ENCODE measurements at places on chromosomes 7 and 10. TPM values are rescaled to one million over a fixed set of nuclear protein-coding genes. Genes with fewer than 3 reads are reported as not detected.
A peak's percentile ranks its signal among the peaks of the same experiment; 100 is the strongest.

- no peaks in the 10 kb centered on the region for H3K4me1 ChIP-seq
- DNase-seq: no peak
- H3K4me3 ChIP-seq: no peak overlapping the region
- H3K27me3 ChIP-seq: no peaks in the 10 kb centered on the region
Observed at GRCh38 chr10:485776-486175, 203.7 kb downstream of the DIP2C start.

GRCh38 chr10:98074315-98074911 lies 44.0 kb upstream of the CRTAC1 start:
- no peaks in the 10 kb centered on the region for H3K36me3 ChIP-seq
- no peak overlapping the region for H3K27ac ChIP-seq
- no peaks in the 10 kb centered on the region for H3K4me1 ChIP-seq
- DNase-seq: peak; percentile 44

DNA sequence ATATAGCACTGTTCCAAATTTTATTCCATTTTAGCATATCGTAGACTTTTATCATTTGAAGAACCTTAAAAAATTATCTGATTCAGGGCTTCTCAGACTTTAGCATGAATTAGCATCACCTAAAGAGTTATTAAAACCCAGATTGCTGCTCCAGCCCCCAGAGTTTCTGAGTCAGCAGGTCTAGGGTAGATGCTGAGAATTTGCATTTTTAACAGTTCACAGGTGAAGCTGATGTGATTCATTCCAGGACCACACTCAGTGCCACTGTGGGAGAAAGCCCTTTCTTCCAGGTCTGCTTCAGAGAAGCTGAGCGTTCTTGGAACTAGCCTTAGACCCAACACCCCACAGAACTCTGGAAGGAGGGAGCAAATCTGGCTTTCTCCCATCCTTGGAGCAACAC lies 174.1 kb upstream of the YAE1 start:
- H3K36me3 ChIP-seq: no peaks in the 10 kb centered on the region
- H3K4me3 ChIP-seq: no peak overlapping the region
- H3K27ac ChIP-seq: no peak overlapping the region
- H3K4me1 ChIP-seq: no peaks in the 10 kb centered on the region

DNA sequence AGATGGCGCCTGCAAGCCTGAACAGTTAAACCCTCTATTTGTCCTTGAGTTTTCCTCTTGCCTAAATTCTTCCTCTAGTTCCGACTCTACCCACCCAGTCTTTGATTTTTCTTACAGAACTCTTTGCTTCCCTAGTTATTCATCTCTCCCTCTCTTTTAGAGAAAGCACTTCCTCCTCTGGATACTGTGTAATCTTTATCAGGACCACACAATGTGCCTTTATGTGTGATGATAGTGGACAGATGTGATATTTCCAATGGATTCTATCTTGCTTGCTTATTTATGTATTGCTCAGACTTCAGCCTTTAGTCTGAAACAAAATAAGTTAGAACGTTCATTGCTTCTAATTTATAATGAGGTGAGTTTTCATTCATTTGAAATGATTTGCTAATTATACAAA lies 79.5 kb upstream of the CAV2 start:
- no peak for DNase-seq
- H3K4me1 ChIP-seq: no peaks in the 10 kb centered on the region
- no peak overlapping the region for H3K4me3 ChIP-seq

GRCh38 chr10:35225204-35225603 lies 98.6 kb downstream of the CREM start:
- DNase-seq: no peak
- H3K36me3 ChIP-seq: no peaks in the 10 kb centered on the region
- no peak overlapping the region for H3K27ac ChIP-seq
- no peaks in the 10 kb centered on the region for H3K27me3 ChIP-seq

- H3K27ac ChIP-seq: no peak overlapping the region
- H3K36me3 ChIP-seq: no peaks in the 10 kb centered on the region
- H3K27me3 ChIP-seq: peaks cover 23% of the 10 kb centered on the region
- no peak for DNase-seq
Observed at GRCh38 chr7:141076377-141076776, 2.5 kb downstream of the TMEM178B start.

DNA sequence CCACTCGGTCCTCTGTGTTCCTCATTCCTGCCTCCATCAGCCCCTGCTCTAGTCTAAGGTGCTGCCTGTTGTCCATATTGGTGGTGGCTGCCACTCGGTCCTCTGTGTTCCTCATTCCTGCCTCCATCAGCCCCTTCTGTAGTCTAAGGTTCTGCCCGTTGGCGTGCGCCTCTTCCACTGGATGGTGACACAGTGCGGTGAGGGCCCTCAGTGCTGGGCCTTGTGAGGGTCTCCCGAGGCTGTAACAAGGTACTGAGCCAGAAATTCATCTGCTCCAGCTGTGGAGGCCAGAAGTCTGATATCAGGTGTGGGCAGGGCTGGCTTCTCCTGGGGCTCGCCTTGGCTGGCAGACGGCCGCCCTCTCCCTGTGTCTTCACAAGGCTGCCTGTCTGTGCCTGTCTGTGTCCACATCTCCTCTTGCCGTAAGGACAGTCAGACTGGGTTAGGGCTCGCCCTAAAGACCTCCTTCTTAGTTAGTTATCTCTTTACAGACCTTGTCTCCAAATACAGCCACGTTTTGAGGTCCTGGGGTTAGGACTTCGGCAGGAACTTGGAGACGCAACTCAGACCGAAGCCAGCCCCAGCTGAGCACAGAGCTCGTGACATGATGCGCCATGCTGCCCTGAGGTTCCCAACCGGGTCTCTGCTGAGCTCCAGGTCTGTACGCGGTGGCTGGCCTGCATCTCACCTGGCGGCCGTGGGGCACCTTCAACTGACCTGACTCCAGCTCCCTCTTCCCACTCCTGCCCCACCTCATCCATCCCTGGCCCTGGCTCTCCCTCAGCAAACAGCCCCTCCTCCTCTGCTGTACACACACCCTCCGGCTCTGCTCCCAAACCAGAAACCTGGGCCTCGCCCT lies 181.4 kb upstream of the SHH start:
- H3K4me3 ChIP-seq: no peak overlapping the region
- H3K36me3 ChIP-seq: no peaks in the 10 kb centered on the region
- peaks cover 8% of the 10 kb centered on the region for H3K27me3 ChIP-seq
- peaks cover 65% of the 10 kb centered on the region for H3K4me1 ChIP-seq
- H3K27ac ChIP-seq: peak overlapping the region; percentile 86

GRCh38 chr7:49022448-49022847 lies 98.1 kb downstream of the CDC14C start:
- H3K4me3 ChIP-seq: no peak overlapping the region
- no peak overlapping the region for H3K27ac ChIP-seq
- no peaks in the 10 kb centered on the region for H3K4me1 ChIP-seq

GRCh38 chr7:129773871-129774270 lies 162.4 kb downstream of the NRF1 start:
- H3K36me3 ChIP-seq: no peaks in the 10 kb centered on the region
- peaks cover 10% of the 10 kb centered on the region for H3K4me1 ChIP-seq
- no peak overlapping the region for H3K4me3 ChIP-seq
- DNase-seq: no peak
- H3K27ac ChIP-seq: no peak overlapping the region
- H3K27me3 ChIP-seq: peaks cover 25% of the 10 kb centered on the region

- no peaks in the 10 kb centered on the region for H3K36me3 ChIP-seq
- H3K27me3 ChIP-seq: no peaks in the 10 kb centered on the region
- no peaks in the 10 kb centered on the region for H3K4me1 ChIP-seq
- no peak overlapping the region for H3K27ac ChIP-seq
- H3K4me3 ChIP-seq: no peak overlapping the region
Observed at GRCh38 chr10:128631801-128632241, 505.6 kb upstream of the MKI67 start.

DNA sequence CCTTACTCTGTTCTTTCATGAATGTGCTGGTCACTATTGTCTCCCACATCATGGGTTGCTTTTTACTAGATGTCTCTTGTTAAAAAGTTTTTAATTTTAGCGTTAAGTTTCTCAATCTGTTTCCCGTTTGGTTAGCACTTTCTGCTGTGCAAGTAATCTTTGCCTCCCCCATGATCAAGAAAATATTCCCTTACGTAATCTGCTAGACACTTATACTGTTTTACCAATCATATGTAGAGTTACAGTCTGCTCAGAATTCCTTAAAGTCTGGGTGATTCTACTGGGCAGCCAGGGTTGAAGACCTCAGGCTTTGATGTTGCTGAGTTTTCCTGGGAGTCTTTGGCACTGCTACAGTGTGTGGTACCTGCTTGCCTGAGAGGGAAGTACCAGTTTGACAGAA lies 38.2 kb upstream of the RPA3 start:
- no peaks in the 10 kb centered on the region for H3K36me3 ChIP-seq
- H3K27me3 ChIP-seq: no peaks in the 10 kb centered on the region
- H3K4me1 ChIP-seq: peaks cover 8% of the 10 kb centered on the region
- DNase-seq: no peak
- no peak overlapping the region for H3K27ac ChIP-seq

GRCh38 chr7:27636326-27637006 lies 26.2 kb downstream of the HIBADH start:
- no peak overlapping the region for H3K4me3 ChIP-seq
- DNase-seq: no peak
- no peak overlapping the region for H3K27ac ChIP-seq

DNA sequence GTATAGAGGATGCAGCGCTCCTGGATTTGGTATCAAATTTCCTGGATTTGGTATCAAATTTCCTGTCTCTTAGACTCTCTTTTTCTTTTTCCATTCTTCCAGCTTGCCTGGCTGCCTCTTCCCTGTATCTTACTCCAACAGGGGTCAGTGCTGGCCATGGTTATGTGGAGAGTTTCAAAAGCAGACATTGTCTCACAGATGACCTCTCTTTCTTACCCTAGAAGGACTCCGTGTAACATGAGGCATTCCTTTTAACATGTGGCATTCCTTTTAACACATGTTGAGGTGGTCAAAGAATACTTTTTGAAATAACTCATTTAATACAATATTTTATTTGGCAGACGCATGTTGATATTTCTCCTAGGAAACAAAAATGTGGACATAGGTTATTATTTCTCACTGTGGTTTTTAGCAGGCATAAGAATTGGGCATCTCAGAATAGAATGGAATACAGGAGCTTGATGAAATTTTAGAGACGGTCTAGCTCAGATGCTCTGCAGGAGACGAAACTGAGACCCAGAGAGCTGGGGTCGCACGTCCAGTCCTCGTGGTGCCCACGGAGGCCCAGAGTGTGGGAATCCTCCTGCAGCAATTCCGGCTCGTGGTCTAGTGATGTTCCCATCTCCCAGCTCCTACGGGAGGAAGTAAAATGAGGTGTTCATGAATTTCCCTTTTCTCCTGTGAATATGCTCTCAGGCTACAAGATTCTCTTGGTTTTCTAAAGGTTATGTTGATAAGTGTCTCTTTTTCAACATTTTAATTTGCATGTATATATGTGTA lies 59.6 kb upstream of the PITRM1 start:
- DNase-seq: no peak
- H3K4me3 ChIP-seq: no peak overlapping the region
- H3K27ac ChIP-seq: no peak overlapping the region
- no peaks in the 10 kb centered on the region for H3K36me3 ChIP-seq
- H3K4me1 ChIP-seq: peaks cover 16% of the 10 kb centered on the region

- no peaks in the 10 kb centered on the region for H3K36me3 ChIP-seq
- H3K27ac ChIP-seq: no peak overlapping the region
- DNase-seq: no peak
- H3K4me3 ChIP-seq: no peak overlapping the region
- H3K4me1 ChIP-seq: peaks cover 32% of the 10 kb centered on the region
Observed at GRCh38 chr10:110370006-110370405, 65.3 kb upstream of the SMNDC1 start.

DNA sequence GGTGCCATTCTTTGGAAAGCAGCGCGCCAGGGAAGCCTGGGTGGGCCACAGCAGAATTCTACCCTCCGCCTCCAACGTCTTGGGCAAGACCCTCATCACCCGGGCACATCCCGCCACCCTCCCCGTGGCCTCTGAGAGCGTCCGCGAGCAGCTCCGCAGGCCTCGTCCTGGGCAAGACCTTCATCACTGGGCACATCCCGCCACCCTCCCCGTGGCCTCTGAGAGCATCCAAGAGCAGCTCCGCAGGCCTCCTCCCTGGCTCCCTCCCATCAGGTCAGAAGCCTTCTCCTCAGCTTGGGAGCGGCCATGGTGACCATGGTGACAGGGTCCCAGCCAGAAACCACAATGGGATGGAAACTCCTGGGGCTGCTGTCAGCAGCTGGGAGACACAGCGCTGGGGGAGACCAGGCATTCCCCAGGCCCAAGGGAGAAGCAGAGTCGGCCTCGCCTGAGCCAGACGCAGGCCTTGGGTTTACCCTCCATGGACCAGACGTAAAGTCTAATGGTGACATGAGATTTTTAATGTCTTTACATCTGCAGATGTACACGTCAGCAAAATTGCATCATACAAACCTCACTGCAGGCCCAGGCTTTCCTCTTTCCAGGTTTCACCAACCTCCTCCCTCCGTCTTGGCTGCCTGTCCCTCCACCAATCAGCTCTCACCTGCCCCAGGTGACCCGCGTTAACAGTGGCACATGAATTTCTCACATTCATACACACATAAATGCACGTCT lies 55.1 kb upstream of the PPP2R2D start:
- H3K27ac ChIP-seq: no peak overlapping the region
- no peaks in the 10 kb centered on the region for H3K4me1 ChIP-seq
- H3K36me3 ChIP-seq: no peaks in the 10 kb centered on the region
- no peak for DNase-seq
- H3K27me3 ChIP-seq: no peaks in the 10 kb centered on the region

MMD2 gene
- total RNA-seq: not detected

VAX1 gene
- not detected for total RNA-seq

FANK1 gene
- total RNA-seq: not detected

KLF14 gene
- not detected for total RNA-seq

CLDN12 gene
- total RNA-seq: 2.6 TPM

PRTFDC1 gene
- total RNA-seq: 1.6 TPM
